Adipocyte (in vitro differentiated cells): ENCODE measurements at places on chromosomes 3 and 15.

- DNase-seq, result peak; percentile 81
Observed at GRCh38 chr3:120450600-120451271, at the start of gene FSTL1. Gene FSTL1 (minus strand): TSS chr3:120450992. CDS start chr3:120450746, 246 bp downstream.

- no peak for DNase-seq
Observed at GRCh38 chr15:77387365-77388105, 32.4 kb downstream of the PEAK1 start.

DNA sequence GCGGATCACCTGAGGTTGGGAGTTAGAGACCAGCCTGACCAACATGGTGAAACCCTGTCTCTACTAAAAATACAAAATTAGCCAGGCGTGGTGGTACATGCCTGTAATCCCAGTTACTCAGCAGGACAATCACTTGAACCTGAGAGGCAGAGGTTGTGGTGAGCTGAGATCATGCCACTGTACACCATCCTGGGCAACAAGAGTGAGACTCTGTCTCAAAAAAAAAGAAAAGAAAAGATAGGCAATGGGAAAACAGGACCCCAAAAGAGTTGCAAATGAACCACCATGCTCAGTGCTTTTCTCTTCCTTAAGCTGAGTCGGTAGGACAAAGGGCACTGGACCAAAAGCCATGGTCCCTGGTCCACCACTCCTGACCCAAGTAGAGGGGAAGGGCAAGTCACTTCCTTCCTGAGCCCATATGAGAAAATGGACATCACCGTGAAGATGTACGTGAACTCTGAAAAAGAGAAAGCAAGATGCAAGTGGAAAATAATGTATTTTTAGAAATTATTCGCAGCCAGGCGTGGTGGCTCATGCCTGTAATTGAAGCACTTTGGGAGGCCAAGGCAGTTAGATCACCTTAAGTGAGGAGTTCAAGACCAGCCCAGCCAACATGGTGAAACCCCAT lies 2.6 kb downstream of the ITGB5 start:
- no peak for DNase-seq

DNA sequence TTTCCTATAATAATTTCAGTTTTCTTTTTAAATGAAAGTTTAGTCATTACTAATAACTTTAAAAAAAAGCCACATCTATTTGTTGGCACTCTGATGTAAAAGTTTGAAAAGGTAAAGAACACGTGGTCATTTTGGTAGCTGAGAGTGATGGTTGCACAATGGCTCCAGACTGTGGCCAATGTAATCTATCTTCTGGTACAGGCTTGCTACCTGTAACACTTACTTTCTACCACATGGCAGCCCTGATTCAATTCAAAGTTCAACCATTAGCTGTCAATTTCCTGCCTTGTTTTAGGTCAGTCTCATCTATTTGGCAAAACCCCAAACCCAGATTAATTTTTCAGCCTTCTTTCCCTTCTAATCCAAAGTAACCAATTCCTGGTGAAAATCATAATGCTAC lies 126.1 kb downstream of the TUSC7 start:
- DNase-seq, result no peak

- DNase-seq, result no peak
Observed at GRCh38 chr3:152709659-152710058, 125.3 kb upstream of the P2RY1 start.

DNA sequence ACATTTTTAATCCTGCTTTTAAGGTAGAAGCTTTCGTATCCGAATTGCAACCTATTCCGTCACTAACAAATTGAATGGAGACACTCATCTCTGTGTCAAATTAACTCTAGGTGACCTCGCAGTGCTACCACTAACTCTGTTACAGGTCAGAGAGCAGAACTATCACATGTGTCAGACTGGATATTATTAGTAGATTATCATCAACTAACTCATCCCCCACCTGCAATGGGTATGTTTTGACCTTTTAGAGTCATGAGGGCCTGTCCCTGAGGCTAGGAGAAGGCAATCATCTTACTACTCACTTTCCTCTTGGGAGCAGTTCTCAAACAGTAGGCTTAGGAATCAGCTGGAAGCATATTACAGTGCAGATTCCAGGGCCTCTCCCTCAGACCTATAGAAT lies 2.0 kb downstream of the GLDN start:
- no peak for DNase-seq

DNA sequence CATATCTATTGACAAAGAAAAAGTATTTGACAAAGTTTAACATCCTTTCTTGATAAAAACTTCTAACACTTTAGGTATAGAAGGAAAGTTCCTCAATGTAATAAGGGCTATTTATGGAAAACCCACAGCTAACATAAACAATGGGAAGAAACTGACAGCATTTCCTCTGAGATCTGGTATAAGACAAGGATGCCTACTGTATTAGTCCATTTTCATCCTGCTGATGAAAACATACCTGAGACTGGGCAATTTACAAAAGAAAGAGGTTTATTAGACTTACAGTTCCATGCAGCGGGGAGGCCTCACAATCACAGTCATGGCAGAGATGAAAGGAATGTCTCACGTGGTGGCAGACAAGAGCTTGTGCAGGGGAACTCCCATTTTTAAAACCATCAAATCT lies 17.8 kb upstream of the CLDN1 start:
- no peak for DNase-seq

DNA sequence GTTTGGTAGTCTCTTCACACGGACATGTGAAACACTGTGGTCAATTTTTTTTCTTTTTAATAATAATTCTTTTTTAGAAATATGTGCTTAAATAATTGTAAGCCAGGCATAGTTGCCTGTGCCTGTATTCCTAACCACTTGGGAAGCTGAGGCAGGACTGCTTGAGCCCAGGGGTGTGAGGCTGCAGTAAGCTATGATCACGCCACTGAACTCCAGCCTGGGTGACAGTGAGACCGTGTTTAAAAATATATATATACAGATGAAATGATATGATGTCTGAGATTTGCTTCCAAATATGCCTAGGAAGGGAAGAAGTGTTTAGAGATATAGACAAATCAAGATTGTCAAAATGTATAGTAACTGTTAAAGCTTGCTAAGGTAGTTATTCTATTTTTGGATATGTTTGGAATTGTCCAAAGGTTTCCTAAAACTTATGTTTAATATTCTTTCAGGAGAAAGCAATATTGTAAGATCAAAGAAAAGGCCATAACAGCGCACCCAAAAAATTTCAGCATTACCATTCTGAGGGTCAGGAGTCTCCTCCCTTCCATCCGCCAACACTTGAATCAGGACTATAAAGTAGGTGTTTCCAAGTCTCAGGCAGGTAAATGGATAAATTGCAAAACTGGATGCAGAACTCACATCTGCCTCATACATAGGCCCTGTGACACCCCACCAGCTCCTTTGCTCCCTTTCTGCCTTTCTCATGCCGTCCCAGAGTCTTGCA lies 532 bp upstream of the SELENOT start:
- no peak for DNase-seq

- DNase-seq, result no peak
Observed at GRCh38 chr3:134545818-134546217, 60.0 kb downstream of the CEP63 start.

DNA sequence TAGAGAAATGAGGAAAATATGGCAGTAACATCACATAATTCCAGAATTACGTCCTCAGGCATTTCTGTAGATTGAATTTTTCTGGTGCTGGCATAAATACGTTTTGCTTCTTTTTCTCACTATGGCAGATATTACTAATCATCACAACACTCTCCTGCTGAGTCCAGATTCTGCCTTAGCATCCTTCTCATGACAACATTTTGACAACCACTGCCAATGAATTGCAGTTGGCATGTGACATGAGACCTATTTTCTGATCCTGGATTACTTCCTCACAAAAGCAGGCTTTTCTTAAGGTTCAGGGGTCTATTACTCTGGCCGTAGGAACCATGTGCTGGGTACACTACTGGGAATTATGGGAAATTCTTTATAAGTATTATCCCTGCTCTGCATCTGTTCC lies 22.5 kb upstream of the ARL6 start:
- no peak for DNase-seq

- DNase-seq, result peak; percentile 51
Observed at GRCh38 chr3:127814325-127814781, 8.0 kb downstream of the MGLL start.

DNA sequence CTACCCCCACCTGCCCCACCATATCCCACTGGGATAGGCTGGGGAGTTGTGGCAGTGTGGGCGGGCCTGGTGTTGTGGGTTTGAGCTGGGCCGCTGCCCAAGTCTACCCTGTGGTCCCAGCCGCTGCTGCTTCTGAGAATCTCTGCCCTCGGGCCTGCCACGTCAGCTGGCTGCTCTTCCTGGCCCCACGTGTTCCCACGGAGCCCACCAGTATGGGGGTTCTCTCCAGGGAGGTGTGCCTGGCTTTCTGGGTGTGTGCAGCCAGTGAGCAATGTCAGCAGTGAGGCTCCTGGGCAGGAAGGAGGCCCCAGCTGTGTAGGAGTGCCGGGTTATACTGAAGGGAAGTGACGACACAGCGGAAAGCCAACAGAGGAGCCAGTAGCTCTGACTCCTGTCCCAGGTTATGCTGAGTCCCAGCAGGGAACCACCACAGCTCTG lies 10.5 kb downstream of the GNAI2 start:
- DNase-seq, result peak; percentile 86

- no peak for DNase-seq
Observed at GRCh38 chr15:89130201-89130600, 41.9 kb downstream of the ABHD2 start.

- no peak for DNase-seq
Observed at GRCh38 chr15:92906020-92906419, 5.9 kb downstream of the CHD2 start.

DNA sequence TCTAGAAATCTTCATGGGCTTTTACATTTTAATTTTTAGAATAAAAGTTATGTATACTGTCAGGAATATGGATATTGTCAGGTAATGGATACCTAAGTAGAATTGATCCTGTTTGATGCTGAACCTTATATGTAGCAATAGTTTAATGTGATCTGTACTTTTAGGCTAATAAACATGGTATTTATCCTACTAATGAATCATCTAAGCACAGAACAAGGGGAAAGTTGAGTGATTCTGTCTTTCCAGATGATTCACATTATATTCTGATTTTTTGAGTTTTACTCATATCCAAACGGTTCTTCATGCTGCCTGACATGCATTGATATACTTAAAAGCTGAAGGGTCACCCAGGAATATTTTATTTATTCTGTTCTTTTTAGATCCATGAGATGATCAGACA lies 34.5 kb downstream of the FANCI start:
- DNase-seq, result peak; percentile 4

GRCh38 chr3:123067689-123068600 lies 1.1 kb downstream of the PDIA5 start:
- DNase-seq, result peak; percentile 56

- no peak for DNase-seq
Observed at GRCh38 chr3:66113542-66113941, 74.8 kb upstream of the MAGI1 start.

GRCh38 chr3:128496019-128496601 lies 3.1 kb upstream of the GATA2 start:
- no peak for DNase-seq

GRCh38 chr3:162094301-162094700 lies 597.7 kb downstream of the OTOL1 start:
- DNase-seq, result no peak

DNA sequence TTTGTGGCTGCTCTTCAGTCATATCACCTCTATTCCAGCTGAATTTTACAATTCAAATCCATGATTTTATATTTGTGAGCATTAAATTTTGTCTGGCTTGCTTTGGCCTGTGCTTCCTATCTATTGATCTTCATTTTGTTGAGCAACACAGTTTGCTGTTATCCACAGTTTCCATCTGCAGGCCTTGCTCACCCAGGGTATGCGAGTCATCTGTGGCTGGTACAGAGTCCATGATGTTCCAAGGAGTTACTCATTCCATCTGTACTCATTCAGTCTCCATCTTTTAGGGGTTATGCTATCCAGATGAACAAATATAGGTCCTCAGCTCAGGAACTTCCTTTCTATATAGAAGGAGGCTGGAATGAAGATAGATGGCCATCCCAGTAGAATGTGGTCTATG lies 70.1 kb upstream of the CCK start:
- DNase-seq, result no peak

DNA sequence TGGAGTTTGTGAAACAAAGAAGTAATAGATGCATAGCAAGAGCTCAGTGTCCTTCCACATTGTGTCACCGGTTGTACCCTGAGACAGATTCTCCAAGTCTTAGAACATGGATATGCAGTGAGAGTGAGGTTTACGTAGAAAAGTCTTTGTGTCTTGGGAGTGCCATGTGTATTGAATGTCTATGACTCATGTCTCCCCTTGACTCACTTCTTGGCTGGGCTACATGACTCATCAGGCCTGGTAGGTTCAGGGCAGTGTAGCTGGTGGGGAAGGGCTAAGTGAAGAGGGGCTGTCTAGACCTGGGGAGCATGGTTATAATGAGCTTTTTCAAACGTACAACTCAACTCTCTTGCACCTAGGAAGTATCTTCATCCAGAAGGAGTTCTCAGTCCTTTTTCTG lies 167.4 kb downstream of the GAP43 start:
- peak; percentile 90 for DNase-seq

- DNase-seq, result no peak
Observed at GRCh38 chr3:30623351-30623750, 16.9 kb downstream of the TGFBR2 start.

- peak; percentile 7 for DNase-seq
Observed at GRCh38 chr3:36362216-36362615, 18.1 kb upstream of the STAC start.

DNA sequence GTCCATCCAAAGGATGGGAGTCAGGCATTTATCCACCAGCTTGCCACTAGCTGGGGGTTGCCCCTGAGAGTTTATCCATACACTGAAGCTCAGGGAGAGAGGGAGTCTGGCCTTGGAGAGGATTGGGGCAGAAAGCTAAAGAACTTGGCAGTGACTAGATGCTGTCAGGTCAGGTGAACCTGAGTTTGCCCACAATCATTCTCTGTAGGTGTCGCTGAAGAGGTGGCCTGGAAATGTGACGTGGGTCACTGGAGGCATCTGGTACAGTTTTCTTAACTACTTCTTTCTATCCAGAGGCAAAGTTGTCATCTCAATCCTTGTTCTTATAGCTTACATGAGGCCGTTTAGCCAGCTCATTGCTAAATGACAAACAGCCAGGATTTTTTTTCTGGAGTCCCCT lies 298.0 kb upstream of the CTNNB1 start:
- no peak for DNase-seq

GRCh38 chr15:77076323-77076915 lies 5.5 kb upstream of the TSPAN3 start:
- DNase-seq, result no peak

DNA sequence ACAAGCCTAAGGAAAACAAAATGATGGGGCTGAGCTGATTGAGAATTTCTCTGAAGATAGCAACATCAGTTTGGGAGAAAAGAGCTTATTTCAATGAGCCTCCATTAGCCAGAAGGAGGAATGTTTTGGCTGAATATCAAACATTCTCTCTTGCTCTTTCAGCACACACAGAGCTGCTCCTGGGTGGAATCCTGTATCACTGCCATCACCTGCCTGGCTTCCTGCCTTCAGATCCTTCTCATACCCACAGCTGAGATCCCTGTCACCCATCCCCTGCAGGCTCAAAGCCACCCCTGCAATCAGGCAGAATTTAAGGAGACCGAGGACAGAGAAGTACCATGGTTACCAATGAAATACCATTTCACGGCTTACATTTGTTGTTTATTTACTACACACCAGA lies 27.2 kb upstream of the SYN2 start:
- DNase-seq, result no peak
